ENCODE measurements at places on chromosomes 13 and 19. TPM values are rescaled to one million over a fixed set of nuclear protein-coding genes. Genes with fewer than 3 reads are reported as not detected.

Gene PEAK3
- 0.42 TPM for total RNA-seq

Gene KLF2
- 145 TPM for total RNA-seq

Gene SH2D3A
- 4.2 TPM for total RNA-seq

Gene TINCR
- total RNA-seq = 7.5 TPM

Gene RAB4B
- 49.4 TPM for total RNA-seq

Gene SUGP1
- total RNA-seq = 33.1 TPM

Gene PMIS2
- not detected for total RNA-seq

Gene ZNF284
- total RNA-seq = 3.1 TPM

Gene ACP5
- total RNA-seq = 11.4 TPM

Gene LSM4
- 165 TPM for total RNA-seq

Gene TNFSF9
- total RNA-seq = 1.2 TPM

Gene PABPC3
- total RNA-seq = not detected

Gene CC2D1A
- 42.7 TPM for total RNA-seq

Gene HCST
- 12.0 TPM for total RNA-seq

Gene DLEU7
- total RNA-seq = 15.5 TPM

Gene CYP2F1
- not detected for total RNA-seq

Gene IL4I1
- total RNA-seq = 0.63 TPM

Gene APOC1
- total RNA-seq = 28.2 TPM

Gene VSTM2B
- not detected for total RNA-seq

Gene UPK1A
- total RNA-seq = not detected

Gene ZNF135
- total RNA-seq = 9.4 TPM

Gene PRDX2
- total RNA-seq = 129 TPM

Gene PRODH2
- not detected for total RNA-seq

Gene GGN
- total RNA-seq = not detected

Gene ZNF506
- total RNA-seq = 45.4 TPM

Gene ZNF554
- 9.0 TPM for total RNA-seq

Gene IL11
- not detected for total RNA-seq

Gene METTL21C
- total RNA-seq = not detected

Gene IPO5
- 117 TPM for total RNA-seq

Gene CYP4F8
- total RNA-seq = not detected

Gene ZNF787
- 21.2 TPM for total RNA-seq

Gene INSL3
- not detected for total RNA-seq

Gene YIF1B
- 50.7 TPM for total RNA-seq

Gene DACT3
- 7.1 TPM for total RNA-seq

Gene NLRP4
- not detected for total RNA-seq

Gene SLC25A41
- not detected for total RNA-seq

Gene MEF2B
- total RNA-seq = not detected

Gene RBM42
- total RNA-seq = 88.3 TPM

Gene ZNF556
- total RNA-seq = 1.3 TPM

Gene ZNF616
- 11.7 TPM for total RNA-seq

Gene CDK8
- total RNA-seq = 17.7 TPM

Gene KLK2
- not detected for total RNA-seq

Gene PDE4C
- total RNA-seq = 0.59 TPM

Gene ZNF99
- 0.30 TPM for total RNA-seq

Gene TFDP1
- total RNA-seq = 19.2 TPM

Gene ZNF547
- total RNA-seq = 0.78 TPM

Gene SBK2
- total RNA-seq = not detected

Gene CYP4F2
- total RNA-seq = not detected

Gene GNG8
- not detected for total RNA-seq

Gene RB1
- total RNA-seq = 59.7 TPM

Gene TMEM221
- not detected for total RNA-seq

Measured in tibial nerve (tissue), 4 donors.